Metanephros (tissue), 2 donors: ENCODE measurements at places on chromosomes 16 and 17. TPM values are rescaled to one million over a fixed set of nuclear protein-coding genes. Genes with fewer than 3 reads are reported as not detected.

The ASIC2 gene
- 4.5 TPM for total RNA-seq

The MMP15 gene
- 20.7 TPM for total RNA-seq

The TSPOAP1 gene
- 29.1 TPM for total RNA-seq

The TP53TG3B gene
- total RNA-seq: not detected

The FKBP10 gene
- 113 TPM for total RNA-seq

The TIMP2 gene
- 86.2 TPM for total RNA-seq

The C1QTNF1 gene
- total RNA-seq: 8.8 TPM

The PRDM7 gene
- 0.18 TPM for total RNA-seq

The PTX4 gene
- total RNA-seq: 0.18 TPM

The KRT9 gene
- not detected for total RNA-seq

The OR3A3 gene
- not detected for total RNA-seq

The CTRB2 gene
- total RNA-seq: not detected

The ENO3 gene
- 699 TPM for total RNA-seq

The PERCC1 gene
- not detected for total RNA-seq

The GJD3 gene
- 0.88 TPM for total RNA-seq

The ACOX1 gene
- 56.1 TPM for total RNA-seq

The GNG13 gene
- not detected for total RNA-seq

The JMJD8 gene
- 50.0 TPM for total RNA-seq

The STH gene
- 0.58 TPM for total RNA-seq

The KRT33A gene
- total RNA-seq: 0.12 TPM

The OTOA gene
- 0.18 TPM for total RNA-seq

The KRT16 gene
- total RNA-seq: not detected
